ENCODE measurements at places on chromosomes 7 and 10. TPM values are rescaled to one million over a fixed set of nuclear protein-coding genes. Genes with fewer than 3 reads are reported as not detected.

The SEC31B gene
- 2.9 TPM for total RNA-seq

The GRM3 gene
- total RNA-seq, result not detected

DNA sequence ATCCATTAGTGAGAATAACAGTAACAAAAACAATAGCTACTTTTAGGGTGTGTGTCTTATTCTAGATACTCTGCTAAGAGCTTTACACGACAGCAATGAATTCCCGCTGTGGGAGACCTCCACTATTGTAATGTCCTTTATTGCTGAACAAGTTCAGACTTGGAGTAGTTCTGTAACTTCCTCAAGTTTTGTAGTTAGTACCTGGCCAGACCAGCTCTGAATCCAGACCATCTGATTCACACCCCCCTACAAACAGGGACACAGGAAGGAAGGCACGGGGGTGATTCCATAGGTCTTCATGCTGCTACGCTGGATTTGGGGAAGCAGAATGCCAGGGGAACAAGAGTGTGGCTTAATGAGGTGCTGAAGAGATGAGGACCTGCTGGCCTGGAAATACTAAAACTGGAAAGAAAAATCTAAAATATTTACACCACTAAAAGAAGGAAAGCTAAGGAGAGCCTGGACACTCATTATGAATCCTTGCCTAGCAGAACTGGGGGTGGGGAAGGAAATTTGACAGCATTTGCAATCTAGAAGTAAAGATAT lies 194.6 kb upstream of the TMEM72 start:
- no peak overlapping the region for H3K4me3 ChIP-seq
- no peaks in the 10 kb centered on the region for H3K36me3 ChIP-seq
- no peak overlapping the region for H3K27ac ChIP-seq
- no peak for DNase-seq
- H3K27me3 ChIP-seq, result no peaks in the 10 kb centered on the region
- H3K4me1 ChIP-seq, result peaks cover 35% of the 10 kb centered on the region

DNA sequence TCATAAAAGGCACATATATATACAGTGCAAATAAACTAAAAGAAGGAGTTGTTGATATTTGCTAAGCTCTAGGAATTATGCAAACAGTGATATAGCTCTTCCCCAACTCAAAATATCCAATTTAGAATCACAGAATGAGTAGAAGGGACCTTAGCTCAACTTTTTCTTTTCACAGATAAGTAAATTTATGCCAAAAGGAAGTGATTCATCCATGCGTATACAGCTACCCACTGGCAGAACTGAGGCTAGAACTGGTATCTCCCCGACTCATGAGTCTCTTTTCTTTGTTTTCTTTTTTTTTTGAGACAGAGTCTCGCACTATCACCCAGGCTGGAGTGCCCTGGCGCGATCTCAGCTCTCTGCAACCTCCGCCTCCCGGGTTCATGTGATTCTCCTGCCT lies 54.2 kb upstream of the SVIL start:
- H3K36me3 ChIP-seq, result no peaks in the 10 kb centered on the region
- peaks cover 15% of the 10 kb centered on the region for H3K27me3 ChIP-seq
- H3K27ac ChIP-seq, result no peak overlapping the region
- no peak overlapping the region for H3K4me3 ChIP-seq

The STOX1 gene
- total RNA-seq, result not detected

The HGF gene
- total RNA-seq, result 0.74 TPM

- H3K27ac ChIP-seq, result no peak overlapping the region
- no peak for DNase-seq
- peaks cover 26% of the 10 kb centered on the region for H3K27me3 ChIP-seq
- H3K4me3 ChIP-seq, result no peak overlapping the region
These were observed 58.7 kb upstream of the COMTD1 start for GRCh38 chr10:75294518-75294865.

DNA sequence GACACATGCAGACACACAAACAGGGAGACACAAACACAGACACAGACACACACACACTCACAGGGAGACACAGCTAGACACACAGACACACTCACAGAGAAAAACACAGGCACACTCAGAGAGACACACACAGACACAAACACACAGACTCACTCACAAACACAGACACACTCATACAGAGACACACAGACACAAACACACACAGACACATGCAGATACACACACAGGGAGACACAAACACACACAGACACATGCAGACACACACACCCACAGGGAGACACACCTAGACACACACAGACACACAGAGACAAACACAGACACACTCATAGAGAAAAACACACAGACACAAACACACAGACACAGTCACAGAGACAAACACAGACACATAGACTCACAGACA lies 67.9 kb downstream of the ADARB2 start:
- no peaks in the 10 kb centered on the region for H3K36me3 ChIP-seq
- no peaks in the 10 kb centered on the region for H3K27me3 ChIP-seq
- no peaks in the 10 kb centered on the region for H3K4me1 ChIP-seq
- DNase-seq, result no peak
- H3K4me3 ChIP-seq, result no peak overlapping the region

The ANKRD61 gene
- not detected for total RNA-seq

The PPP1R3A gene
- total RNA-seq, result not detected

DNA sequence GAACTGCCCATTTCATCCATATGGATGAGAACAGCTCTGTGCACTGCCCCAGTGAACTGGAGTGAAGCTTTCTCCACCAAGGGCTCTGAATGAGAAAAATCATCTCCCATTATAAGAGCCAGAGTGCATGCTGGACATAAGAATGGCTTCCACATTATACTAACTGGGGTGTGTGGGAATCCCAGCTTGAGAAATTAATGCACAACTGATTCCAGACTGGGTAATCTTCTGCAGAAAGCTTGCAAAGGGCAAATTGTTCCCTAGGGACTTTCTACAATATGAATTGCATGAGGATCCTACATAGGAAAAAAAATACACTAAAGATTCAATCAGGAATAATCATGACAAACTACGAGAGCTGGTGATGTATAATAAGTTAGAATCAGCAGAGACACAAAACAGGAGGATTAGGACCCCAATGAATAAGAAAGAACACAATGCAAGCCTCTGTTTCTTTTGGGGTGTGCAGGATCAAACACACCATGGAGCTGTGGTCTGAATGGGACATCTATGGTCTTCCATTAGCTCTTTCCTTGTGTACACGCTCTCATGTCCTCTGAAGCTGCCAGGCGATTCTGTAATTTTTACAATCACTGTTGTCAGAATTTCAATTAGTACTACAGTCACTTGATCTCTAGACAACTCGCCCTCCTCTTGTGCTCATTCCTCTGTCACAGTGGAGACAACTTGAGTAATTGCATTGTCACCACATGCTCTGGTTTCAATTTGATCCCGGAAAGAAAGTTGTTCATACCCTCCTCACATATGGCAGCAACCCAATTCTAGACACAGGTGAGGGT lies 1327.4 kb downstream of the GATA3 start:
- no peaks in the 10 kb centered on the region for H3K27me3 ChIP-seq
- H3K4me1 ChIP-seq, result no peaks in the 10 kb centered on the region
- H3K27ac ChIP-seq, result no peak overlapping the region
- H3K4me3 ChIP-seq, result no peak overlapping the region

The ARHGAP22 gene
- total RNA-seq, result 117 TPM

The SLC18A3 gene
- total RNA-seq, result not detected

- no peak overlapping the region for H3K27ac ChIP-seq
- peaks cover 60% of the 10 kb centered on the region for H3K27me3 ChIP-seq
- no peaks in the 10 kb centered on the region for H3K36me3 ChIP-seq
- no peak for DNase-seq
These were observed 7.1 kb downstream of the GATA3 start for GRCh38 chr10:8061274-8062211.

DNA sequence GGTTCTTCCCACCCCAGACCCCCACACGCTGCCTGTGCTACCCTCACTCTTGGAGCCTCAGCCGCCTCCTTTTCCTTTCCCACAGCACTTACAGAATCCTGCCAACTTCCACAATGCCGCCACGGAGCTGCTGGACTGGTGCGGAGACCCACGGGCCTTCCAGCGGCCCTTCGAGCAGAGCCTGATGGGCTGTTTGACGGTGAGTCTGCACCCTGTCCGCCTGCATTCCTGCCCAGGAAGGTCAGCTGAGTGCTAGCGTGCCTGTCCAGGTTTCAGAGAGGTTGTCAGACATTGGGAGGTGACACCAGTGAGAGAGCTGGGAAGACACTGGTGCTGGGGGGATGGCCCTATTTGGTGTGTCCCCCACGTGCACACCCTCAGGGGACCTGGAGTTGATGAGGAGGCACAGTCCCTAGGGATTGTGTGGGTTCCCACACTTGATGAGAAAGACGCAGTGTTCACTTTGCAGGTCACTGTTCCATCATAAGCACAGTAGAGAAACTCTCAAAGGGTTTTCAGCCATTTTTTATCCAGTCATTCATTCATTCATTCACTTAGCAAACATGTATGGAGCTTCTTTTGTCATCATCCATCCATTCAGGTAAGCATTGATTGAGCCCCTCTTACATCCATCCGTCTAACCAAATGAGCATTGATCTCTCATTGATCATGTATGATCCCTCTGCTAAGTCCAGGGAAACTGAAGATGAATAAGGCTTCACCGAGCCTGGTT lies 138.9 kb upstream of the PPIF start:
- no peaks in the 10 kb centered on the region for H3K4me1 ChIP-seq
- no peak overlapping the region for H3K4me3 ChIP-seq
- peaks cover 7% of the 10 kb centered on the region for H3K27me3 ChIP-seq
- H3K36me3 ChIP-seq, result peaks cover 34% of the 10 kb centered on the region
- H3K27ac ChIP-seq, result peak overlapping the region; percentile 8
- no peak for DNase-seq

- H3K4me1 ChIP-seq, result no peaks in the 10 kb centered on the region
- peaks cover 19% of the 10 kb centered on the region for H3K36me3 ChIP-seq
- DNase-seq, result no peak
- H3K27me3 ChIP-seq, result peaks cover 2% of the 10 kb centered on the region
These were observed 6.0 kb downstream of the SPRN start for GRCh38 chr10:133418289-133418993.

The FZD1 gene
- 9.5 TPM for total RNA-seq

- H3K4me1 ChIP-seq, result peaks cover 24% of the 10 kb centered on the region
- H3K27ac ChIP-seq, result no peak overlapping the region
- no peak overlapping the region for H3K4me3 ChIP-seq
These were observed 75.2 kb downstream of the COL13A1 start for GRCh38 chr10:69876931-69877330.

The FAM25G gene
- not detected for total RNA-seq
